Inflammatory macrophage treated with lipopolysaccharide for 1 hour (primary cell): ENCODE measurements at places on chromosomes 5 and 9.
A peak's percentile ranks its signal among the peaks of the same experiment; 100 is the strongest.

DNA sequence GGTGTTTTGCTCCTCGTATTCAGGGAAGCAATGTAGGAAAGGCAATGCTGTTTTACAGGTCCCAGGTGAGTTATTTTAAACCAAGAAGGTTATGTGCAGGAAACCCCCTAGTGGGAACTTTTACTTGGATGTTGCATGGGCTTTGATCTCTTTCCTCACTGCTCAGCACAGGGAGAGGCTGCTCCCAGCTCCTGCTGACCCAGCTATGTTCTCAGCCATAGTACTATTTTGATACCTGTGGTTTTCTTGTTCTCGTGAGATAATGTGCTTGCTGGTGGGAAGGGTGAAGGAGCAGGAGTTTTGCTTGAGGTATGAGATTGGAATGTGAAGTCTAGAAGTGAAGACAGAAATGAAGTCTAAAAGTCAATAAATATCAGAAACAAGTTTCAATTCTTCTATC is 265.6 kb upstream of the FBXL7 start:
- no peak for DNase-seq

- DNase-seq = no peak
These were observed 97.2 kb downstream of the SPOCK1 start for GRCh38 chr5:137401946-137402345.

GRCh38 chr5:108148715-108149139 is 233.2 kb downstream of the FBXL17 start:
- no peak for DNase-seq

DNA sequence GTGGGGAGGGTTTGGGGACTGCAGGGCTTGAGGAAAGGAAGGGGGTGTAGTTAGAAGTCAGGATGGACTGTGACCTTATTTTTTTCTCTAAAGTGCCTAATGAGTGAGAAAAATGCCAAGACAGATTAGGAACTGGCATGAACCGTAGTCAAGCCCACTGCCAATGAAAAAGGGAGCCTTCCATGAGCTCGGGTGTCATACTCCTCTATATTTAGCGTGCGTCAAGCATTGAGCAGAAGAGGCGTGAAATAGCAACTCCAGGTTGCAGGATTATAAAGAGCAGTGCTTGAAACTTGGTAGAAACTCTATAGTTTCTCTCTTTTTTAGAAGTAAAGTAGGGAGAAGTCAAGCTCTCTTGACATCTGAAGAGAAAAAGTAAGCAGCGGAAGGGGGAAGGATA is 1.8 kb downstream of the SGCD start:
- DNase-seq = no peak

- no peak for DNase-seq
These were observed 23.4 kb upstream of the MAMDC2 start for GRCh38 chr9:70020217-70020616.

GRCh38 chr5:60487885-60488442 is 212.0 kb downstream of the DEPDC1B start:
- DNase-seq = no peak

- DNase-seq = no peak
These were observed 38.2 kb downstream of the CCDC192 start for GRCh38 chr5:127741412-127741811.

- no peak for DNase-seq
These were observed 120.7 kb upstream of the APC start for GRCh38 chr5:112616812-112617547.

GRCh38 chr5:96320797-96321196 is 112.3 kb downstream of the PCSK1 start:
- no peak for DNase-seq

DNA sequence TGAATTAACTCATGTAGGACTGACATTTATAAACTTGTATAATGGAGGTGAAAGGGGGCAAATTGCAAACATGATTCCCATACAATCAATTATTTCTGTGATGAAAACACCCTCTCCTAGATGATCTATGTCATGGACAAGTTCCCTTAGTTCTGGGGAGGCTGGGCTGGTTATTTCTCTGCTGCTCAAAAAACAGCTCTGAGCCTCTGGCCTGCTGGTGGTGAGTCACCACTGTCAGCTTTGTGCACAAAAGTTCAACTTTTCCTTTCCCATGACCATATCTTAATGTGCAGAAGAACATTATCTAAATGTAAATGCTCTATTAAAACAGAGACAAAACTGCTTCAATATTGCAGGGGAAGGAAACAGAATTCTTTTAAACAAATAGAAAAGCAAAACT is 85.0 kb downstream of the HMHB1 start:
- peak; percentile 10 for DNase-seq

- DNase-seq = peak; percentile 78
These were observed at the start of the genes SURF1 and SURF2 for GRCh38 chr9:133356391-133357091. SURF1 (minus strand) TSS chr9:133356487; CDS start chr9:133356453, 34 bp downstream. SURF2 (plus strand) TSS chr9:133356550; CDS start chr9:133356593, 43 bp downstream.

GRCh38 chr5:144712090-144712489 is 541.4 kb downstream of the KCTD16 start:
- DNase-seq = no peak

- DNase-seq = peak; percentile 46
These were observed 31.4 kb upstream of the LPCAT1 start for GRCh38 chr5:1555011-1555807.

- no peak for DNase-seq
These were observed 215.7 kb downstream of the GAS1 start for GRCh38 chr9:86731511-86732063.

DNA sequence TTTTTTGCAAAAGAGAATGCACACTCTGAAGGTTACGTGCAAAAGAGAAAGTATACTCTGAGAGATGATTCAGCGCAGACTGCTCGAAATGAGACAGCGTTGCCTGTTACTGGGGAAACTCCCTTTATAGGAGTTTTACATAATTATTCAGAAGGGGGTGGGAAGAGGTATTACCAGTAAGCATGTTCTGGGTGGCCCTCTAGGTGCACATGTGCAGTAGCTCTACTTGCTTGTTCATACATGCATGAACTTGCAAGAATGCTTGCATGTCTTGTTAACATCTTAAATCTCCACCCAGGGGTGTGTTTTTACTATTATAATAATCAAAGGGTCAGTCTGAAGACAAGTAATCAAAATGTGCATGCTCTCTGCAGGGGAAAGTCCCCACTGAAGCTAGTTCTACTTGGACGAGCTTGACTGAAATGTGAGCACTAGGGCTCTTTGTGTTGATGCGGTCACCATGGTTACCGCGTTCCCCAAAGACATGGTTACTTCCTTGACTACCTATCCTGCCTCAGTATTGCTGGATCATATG is 75.5 kb downstream of the SGCD start:
- no peak for DNase-seq

DNA sequence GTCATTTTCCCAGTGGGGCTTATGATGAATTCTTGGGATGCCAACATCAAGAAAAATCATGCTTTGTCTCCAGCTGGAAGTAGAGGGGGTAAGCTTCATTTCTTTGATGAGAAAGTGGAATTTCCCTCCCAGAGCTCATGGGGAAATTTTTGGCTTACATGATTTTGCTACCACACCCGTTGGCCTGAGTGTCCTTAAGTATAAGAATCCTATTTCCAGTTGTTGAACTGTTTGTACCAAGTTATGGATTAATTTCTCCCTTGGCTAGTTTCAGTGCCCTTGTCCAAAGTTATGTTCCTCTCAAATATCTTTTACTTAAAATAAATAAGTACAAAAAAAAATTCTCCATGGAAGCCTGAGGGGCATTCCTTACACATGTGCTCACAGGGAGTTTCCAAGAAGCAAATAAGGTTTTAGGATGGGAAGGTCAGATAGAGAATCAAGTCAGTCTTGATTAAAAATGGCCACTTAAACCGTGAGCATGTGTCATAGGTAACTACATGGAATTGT is 82.3 kb downstream of the PTCD2 start:
- peak; percentile 37 for DNase-seq

GRCh38 chr9:111000202-111000601 is 38.1 kb downstream of the LPAR1 start:
- no peak for DNase-seq

DNA sequence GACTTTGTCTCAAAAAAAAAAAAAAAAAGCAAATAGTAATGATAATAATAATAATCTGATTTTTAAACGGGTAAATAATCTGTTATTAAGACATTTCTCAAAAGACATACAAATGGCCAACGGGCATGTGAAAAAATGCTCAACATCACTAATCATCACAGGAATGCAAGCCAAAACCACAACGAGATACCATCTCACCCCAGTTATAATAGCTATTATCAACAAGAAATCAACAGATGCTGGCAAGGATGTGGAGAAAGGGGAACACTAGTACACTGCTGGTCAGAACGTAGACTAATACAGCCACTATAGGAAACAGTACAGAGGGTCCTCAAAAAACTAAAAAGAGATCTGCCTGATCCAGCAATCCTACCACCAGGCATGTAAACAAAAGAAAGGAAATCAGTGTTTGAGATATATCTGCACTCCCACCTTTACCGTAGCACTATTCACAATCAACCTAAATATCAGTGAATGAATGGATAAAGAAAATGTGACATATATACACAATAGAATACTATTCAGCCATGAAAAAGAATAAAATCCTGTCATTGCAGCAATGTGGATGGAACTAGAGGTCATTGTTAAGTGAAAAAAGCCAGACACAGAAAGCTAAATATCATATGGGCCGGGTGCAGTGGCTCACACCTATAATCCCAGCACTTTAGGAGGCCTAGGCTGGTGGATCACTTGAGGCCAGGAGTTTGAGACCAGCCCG is 24.9 kb downstream of the VAV2 start:
- no peak for DNase-seq

DNA sequence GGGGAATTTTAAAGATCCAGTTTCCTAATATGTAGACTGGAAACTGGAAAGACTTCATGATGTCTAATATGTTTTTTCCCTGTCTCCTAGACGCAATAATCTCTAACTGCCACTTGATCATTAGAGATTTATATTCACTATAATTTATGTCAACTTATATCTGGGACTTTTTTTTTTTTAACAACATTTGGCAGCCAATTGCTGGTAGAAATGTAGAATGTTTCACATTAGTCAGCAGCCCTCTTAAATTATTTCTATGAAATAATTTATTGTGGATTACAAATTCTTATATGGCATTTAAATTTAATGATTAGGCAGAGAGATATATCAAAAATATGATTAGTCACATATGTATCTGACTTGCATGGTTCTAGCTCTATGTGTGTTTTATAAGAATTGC is 48.2 kb downstream of the TMEM174 start:
- no peak for DNase-seq

GRCh38 chr5:11407556-11408145 is 496.6 kb downstream of the CTNND2 start:
- no peak for DNase-seq

DNA sequence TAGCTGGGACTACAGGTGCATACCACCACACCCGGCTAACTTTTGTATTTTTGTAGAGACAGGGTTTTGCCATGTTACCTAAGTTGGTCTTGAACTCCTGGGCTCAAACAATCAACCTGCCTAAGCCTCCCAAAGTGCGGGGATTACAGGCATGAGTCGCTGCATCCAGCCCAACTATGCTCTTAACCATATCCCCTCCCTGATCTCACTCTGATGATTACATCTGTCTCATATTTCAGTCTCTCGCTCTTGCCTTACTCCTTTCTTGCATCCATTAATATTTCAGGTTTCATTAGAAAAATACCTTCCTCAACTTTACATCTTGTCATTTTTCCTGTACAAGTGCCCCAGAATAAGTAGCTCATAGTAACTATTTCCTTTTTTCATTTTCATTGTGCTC is 61.0 kb upstream of the BASP1 start:
- no peak for DNase-seq

DNA sequence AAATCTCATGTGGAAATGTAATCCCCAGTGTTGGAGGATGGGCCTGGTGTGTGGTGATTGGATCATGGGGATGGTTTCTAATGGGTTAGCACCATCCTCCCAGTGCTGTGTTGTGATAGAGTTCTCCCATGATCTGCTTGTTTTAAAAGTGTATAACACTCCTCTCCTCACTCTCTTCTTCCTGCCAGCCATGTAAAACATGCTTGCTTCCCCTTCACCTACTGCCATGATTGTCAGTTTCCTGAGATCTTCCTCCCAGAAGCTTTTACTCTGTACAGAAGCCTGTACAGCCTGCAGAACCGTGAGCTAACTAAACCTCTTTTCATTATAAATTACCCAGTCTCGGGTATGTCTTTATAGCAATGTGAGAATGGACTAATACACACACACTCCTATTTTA is 499.1 kb downstream of the RASEF start:
- DNase-seq = no peak

DNA sequence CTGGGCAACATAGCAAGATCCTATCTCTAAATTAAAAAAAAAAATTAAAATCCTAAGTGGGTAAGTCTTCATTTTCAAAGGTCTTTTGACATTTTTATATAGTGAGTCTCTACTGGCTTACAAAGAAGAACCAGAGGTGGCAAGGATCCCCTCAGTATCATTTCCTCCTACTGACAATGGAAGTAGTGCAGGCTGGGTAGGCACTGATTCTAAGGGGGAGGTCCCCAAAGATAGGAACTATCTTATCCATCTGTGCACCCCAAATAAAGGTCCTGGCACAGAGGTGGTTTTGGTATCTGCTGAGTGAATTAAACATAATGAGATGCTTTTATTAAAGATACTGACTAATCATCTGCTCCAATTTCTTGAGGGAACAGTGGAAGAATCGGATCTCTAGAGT is 4.2 kb downstream of the FAM193B start:
- DNase-seq = no peak

GRCh38 chr9:19720377-19720776 is 68.5 kb downstream of the SLC24A2 start:
- DNase-seq = no peak

DNA sequence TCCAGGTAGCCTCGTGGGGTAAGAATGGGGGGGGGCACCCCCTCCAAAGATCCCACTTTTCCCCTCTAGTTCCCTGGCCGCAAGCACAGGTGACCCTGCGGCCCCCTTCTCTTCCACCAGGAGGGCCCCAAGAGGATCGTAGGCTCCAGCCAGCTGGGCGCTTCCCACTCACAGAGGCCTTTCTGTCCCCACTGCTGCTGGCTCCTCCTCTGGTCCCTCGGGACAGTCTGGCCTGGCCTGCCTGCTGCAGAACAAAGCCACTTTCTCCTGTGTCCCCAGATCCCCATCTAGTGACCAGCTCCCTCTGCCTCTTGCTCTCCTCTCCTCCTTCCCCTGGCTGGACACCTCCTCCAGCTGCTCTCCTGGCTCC is 534 bp upstream of the SAPCD2 start:
- no peak for DNase-seq

DNA sequence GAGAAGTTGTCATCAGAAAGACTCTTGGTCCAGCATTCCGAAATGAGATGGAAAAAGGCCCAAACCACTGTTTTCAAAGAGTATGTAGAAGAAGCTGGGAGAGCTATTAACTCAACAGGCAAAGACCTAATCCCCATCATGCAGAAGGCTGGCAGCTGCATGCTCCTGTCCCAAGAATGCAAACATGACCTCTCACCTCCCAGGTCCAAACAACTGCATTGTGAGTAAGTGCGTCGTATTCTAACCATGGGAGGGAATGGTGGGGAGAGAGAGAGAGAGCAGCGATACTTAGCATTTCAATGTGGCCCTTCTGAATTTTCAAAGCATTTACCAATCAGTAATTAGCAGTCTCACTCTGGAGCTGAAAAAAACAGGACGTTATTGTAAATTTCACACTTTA is 27.6 kb downstream of the TRPC7 start:
- DNase-seq = no peak

GRCh38 chr9:123778232-123778902 is 151.6 kb downstream of the DENND1A start:
- DNase-seq = no peak
